ENCODE measurements at places on chromosomes 13 and 19.

- no peak for DNase-seq
These were observed 111.4 kb downstream of the CCNA1 start for GRCh38 chr13:36543671-36544070.

DNA sequence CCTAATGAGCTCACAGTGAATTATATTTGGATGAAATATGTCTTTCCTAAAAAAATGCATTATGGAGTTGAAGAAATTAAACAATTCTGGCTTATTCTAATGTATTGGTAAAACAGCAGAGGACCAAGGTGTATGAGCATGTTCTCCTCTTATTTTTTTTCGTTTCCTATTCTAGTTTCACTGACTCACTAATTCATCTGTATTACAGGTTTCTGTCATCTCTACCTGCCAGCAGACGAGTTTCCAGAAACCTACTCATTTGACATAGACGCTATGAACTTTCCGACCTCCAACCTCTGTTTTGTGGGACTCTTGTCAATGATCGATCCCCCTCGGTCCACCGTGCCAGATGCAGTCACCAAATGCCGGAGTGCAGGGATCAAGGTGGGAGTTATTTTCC lies 20.3 kb downstream of the ATP12A start:
- DNase-seq: no peak

GRCh38 chr13:95516021-95516420 lies 36.5 kb upstream of the CLDN10 start:
- no peak for DNase-seq

DNA sequence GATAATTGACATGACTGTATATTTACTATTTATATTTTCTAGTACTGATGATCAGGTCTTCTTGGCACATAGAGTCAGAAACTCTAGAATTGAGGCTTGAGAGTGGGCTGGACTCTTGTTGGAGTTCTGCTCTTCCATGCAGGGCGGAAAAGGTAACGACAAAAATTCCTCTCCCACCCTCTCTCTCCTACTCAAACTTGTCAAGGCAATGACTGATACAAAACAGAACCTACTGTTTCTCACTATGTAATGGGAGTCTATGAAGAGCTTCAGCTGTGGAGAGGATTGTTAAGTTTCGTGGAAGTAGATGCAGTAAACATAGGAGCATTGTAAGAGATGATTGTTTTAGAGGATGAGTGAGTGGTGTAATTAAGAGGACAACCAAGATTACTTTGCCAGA lies 8.8 kb downstream of the EDNRB start:
- no peak for DNase-seq

DNA sequence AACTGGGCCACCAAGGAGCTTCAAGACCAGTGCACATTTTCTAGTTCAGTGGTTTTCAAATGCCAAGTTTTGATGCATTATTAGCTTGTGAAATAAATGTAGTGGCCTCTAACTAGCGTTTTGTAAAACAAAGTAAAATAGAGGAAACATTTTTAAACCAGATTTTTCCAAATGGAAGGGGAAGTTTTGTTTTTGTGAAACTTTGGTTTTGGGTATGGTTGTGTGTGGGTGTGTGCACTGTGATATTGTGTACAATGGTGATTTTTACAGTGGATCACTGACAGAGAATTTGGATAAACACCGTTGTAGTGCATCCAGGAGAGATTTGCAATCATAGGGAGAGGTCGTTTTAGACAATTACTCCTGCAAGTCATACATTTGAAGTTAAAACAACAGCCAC lies 108.9 kb downstream of the SLC7A1 start:
- no peak for DNase-seq

- DNase-seq: no peak
These were observed 8.5 kb downstream of the ARID3A start for GRCh38 chr19:934197-934840.

DNA sequence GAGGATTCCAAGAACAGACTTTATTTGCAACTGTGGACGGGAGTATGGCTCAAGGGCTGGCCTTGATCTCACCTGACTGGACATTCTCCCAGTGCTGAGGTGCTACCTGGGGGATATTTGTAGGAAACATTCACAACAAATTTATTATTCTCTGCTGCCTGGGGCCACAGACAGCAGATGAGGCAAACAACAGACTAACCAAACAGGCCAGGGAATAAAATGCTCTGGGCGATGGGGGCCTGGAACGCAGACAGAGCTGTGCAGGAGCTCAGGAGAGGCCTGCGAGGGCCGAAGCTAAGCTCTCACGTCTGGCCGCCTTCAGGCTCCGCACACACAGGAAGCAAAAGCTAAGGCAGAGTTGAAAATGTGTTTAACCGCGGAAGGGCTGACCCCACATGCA lies 7.8 kb downstream of the PLPP2 start:
- no peak for DNase-seq

- peak; percentile 63 for DNase-seq
These were observed 3.0 kb upstream of the C19orf81 start for GRCh38 chr19:50646074-50646807.

DNA sequence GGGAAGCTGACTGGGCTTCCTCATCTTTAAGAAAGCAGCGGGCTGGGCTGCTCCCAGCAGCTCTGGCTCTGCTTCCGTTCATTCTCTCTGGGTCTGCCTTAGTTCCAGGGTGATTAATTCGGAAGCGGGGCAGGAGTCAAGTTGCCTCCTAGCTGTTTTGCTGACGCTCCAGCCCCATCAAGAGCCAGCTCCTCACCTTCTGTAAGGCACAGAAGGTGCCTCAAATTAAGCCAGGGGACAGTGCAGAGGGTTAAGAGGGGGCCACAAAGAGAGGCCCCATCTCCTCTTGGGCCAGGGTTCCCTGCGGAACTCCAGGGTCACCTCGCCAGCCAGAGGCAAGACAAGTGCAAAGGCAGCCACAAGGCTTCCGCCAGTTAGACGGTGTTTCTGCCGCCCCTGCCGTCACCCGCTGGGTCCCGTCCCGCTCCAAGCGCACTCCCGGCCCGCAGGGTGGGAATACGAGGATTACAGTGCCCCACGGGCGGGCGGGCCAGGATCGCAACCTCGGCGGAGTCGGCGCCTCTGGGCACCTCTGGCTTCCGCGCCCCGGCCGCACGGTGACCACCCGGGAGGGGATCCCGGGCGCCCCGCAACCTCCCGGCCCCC lies 508 bp downstream of the SLC15A1 start:
- DNase-seq: peak; percentile 50

GRCh38 chr13:43331672-43332071 lies 308.3 kb downstream of the DNAJC15 start:
- DNase-seq: no peak

DNA sequence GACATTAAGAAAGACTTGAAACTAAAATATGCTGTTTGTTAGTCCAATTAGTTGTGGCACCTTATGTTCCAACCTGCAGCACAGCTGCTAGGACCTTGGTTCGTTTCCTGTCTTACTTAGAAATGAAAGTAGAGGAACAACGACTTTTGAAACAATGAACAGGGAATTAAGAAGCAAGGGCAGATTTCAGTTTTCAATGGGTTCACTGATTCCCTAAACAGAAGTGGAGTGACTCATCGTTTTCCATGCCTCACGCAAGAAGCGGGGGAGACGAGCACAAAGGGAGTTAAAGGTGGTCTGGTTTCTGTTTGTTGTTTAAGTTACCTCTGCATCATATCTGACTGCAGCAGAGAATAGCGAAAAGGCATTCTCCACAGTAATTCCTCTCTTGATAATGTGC lies 44.8 kb downstream of the PHF11 start:
- DNase-seq: no peak

- DNase-seq: no peak
These were observed 181.8 kb downstream of the COL4A1 start for GRCh38 chr13:110125157-110125556.

DNA sequence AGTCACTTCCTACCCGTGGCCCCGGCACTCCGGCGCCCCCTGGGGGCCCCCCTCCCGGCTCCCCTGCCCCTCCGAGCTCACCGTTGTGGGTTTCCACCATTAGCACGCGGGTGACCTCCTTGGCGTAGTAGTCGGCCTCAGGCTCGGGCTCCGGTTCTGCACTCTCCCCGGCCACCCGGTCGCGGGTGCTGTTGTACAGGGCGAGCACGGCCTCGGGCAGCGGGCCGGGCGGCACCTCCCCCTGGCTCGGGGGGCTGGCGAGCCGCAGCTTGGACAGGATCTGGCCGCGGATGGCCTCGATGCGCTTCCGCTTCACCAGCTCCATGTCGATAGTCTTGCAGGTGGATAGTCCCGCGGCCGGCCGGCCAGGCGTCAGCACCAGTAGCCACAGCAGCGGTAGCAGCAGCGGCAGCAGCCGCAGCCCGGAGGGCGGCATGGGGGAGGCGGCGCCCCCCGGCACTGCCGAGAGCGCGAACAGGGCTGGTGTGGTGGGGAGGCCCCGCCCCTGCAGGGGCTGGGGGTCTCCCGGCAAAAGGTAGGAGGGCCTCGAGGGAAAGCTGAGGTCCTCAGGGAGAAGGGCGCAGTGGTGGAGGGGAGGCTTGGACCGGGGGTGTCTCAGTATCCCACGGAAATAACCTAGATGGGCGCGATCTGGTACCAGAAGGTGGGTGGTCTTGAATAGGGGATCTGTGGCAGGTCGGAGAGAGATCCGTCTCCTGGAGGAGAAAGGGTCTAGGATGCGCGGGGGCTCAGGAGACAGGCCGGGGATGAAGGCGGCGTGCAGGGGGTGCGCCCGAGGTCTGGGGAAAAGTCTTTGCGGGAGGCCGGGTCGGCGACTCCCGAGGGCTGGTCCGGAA lies 885 bp downstream of the TGFB1 start:
- peak; percentile 66 for DNase-seq

DNA sequence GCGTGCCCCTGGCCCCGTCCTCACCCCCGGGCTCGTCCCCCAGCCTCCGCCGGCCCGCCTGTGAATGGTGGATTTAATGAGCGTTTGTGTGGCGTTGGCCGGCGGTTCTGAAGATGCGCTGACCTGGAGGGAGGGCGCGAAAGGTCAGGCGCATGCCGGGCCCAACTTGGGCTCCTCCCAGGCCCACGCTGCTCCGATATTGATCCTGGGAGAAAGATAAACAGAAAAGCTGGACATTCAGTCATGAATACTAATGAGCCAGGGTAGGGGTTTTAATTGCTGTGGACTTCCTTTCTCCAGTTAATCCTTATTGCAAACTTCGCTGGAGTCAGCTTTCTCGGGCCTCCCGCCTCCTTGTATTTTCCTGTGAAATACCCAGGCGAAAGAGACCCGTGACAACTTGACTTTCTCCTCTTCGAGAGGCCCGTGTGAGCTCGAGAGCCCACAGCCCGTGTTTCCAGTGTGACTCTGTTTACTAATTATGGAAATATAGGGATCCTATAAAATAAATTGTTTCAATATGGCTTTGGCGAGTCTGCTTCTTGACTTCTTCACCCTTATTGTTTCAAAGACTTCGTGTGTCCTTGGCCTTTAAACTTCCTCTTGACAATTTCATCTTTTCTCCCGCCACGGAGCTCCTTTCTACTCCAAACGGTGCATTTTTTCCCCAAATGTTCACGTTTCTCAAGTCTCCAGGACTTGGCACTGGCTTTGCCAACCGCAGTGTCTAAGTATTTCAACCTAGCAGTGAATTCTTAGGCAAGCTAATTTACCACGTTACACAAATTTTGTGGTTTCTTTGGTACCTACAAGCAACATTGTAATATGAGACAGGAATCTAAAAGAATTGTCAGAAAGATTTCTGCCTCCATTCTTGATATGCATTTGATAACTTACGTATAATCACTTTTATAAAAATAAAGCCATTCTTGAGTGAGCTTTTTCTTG lies 10.5 kb downstream of the ZIC2 start:
- no peak for DNase-seq

DNA sequence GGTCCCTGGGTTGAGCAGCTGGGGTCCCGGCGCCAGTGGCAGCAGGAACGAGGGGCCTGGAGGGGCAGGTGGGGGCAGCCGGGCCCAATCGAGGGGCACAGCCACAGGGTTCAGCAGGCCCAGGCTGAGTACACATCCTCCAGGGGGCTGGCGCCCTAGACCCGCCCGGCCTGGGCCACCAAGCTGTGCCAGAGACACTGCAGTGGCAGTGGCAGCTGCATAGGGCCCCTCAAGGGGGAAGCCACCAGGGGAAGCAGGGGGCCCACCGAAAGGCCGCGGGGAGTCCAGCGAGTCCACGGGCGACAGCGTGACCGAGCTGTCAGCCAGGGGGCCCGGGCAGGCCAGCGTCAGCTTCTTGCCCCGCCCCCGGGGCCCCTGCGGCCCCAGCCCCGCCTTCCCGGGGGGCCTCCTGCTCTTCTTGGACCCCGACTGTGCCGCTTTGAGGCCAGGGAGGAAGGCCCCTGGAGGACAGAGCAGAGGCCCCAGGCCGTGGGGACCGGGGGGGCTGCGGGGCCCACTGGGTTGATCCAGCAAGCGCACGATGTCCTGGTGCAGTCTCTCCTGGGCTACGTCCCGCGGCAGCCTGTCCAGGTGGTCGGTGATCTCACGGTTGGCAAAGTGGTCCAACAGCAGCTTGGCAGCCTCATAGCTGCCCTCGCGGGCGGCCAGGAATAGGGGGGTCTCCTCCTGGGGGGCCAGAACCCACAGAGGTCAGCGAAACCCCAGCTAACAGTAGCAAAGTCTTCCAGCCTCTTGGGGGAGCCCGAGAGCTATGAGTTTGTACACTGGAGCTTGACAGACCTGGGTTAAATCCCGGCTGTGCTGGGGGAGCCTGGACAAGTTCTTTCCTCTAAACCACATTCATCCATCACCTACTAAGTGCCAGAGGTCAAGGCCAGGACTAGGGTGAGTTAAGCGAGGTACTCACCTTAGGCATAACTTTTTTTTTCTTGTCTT lies 39.5 kb downstream of the NOTCH3 start:
- peak; percentile 31 for DNase-seq

- DNase-seq: no peak
These were observed 35.6 kb downstream of the RASA3 start for GRCh38 chr13:114096811-114097211.

DNA sequence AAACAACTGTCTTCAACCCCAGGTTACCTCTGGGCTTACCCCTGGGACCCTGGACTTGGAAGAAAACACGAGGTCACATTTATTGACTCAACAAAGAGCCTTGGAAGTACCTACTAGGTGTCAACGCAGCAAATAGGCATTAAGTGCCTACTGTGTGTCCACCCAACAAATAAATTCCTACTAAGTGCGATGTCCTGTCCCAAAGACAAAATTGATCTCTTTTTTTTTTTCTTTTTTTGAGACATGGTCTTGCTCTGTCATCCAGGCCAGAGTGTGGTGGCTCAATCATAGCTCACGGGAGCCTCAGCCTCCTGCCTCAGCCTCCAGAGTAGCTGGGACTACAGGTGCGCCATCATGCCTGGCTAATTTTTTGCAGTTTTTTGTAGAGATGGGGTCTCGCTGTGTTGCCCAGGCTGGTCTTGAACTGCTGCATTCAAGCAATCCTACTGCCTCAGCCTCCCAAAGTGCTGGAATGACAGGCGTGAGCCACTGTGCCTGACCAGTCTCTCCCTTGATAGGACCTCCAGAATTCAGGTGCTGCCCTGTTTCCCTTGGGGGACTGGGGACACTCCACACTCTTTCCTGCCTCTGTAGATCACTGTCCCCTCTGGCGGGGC lies 589 bp upstream of the S1PR2 start:
- DNase-seq: no peak

DNA sequence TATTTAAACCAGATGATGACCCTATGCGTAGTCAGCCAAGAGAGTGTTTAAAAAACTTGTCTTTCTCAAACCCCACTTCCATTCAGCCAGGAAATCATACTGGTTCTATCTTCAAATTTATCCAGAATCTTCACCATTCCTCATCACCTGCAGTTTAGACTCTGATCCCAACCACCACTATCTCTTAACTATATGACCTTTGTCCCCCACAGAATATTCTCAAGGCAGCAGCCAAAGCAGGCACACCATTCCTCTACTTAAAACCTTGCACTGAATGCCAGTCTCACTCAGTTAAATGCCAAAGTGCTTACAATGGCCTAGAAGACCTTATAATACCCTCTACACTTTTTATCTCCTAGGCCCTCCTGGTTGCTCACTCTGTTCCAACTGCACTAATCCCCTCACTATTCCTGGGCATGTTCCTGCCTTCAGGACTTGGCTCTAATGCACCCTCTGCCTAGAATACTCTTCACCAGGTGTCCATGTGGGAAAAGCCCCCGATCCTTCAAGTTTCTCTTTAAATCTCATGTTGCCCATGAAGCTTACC lies 10.1 kb downstream of the SUCLA2 start:
- no peak for DNase-seq

Measured in AG08395 (cell line).